ENCODE measurements at places on chromosomes 2 and 18.

GRCh38 chr2:120625865-120626560 is 109.7 kb upstream of the GLI2 start:
- DNase-seq: no peak

DNA sequence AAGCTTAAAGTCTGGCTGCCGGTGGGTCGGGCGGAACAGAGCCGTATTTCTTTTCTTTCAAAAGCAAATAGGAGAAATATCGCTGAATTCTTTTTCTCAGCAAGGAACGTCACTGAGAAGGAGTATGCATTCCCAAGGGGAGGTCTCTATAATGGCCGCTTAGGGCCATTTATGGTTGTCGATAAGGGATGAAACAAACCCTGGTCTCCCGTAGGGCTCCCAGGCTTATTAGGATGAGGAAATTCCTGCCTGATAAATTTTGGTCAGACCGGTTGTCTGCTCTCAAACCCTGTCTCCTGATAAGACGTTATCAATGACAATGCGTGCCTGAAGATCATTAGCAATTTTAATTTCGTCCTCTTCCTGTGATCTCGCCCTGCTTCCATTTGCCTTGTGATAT is 227.7 kb upstream of the ZEB2 start:
- no peak for DNase-seq

DNA sequence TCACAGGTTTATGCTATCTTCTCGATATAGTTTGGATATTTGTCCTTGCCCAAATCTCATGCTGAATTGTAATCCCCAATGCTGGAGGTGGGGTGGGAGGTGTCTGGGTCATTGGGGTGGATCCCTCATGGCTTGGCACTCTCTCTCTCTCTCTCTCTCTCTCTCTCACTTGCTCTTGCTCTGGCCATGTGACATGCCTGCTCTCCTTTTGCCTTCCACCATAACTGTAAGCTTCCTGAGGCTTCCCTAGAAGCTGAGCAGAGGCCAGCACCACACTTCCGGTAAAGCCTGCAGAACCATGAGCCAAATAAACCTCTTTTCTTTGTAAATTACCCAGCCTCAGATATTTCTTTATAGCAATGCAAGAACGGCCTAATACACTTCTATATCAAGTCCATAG is 41.3 kb upstream of the PGAP1 start:
- no peak for DNase-seq

GRCh38 chr2:141118836-141119235 is 1012.0 kb downstream of the LRP1B start:
- no peak for DNase-seq

DNA sequence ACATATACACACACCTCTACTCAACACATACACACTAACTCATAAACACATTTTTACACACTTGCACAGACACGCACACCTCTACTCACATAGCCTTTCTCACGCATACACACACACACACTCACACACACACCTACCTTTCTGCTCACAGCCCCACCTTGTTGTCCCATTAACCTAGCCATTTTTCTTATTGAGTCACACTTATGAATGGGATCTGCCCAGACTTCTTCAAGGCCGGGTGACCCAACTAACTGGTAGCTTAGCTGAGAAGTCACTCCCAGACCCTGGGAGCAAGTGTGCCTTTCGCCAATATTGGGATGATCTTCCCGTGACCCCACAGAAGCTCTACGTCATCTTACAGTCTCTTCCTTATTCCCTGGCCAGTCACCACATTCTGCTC is 192.2 kb downstream of the NCK2 start:
- no peak for DNase-seq

GRCh38 chr18:46324087-46324955 is 220.1 kb downstream of the HAUS1 start:
- no peak for DNase-seq

DNA sequence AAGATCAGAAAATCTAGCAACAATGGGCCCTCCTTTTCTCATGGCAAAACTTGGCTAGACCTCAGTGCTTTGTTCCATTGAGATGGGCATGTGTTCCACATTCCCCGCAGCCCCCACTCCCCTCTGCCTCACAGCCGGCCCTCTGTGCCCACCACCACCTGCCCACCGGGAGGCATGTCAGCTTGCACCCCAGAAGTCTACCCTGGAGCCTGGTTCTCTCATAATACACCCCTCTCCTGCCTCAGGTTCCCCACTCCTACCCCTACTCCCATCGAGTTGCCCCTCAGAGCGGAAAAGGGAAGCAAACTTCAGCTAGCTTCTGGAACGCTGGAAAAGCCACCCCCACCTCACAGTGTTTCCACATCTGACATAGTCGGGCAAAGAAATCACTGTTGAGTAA is 219.0 kb downstream of the ANAPC1 start:
- DNase-seq: no peak

GRCh38 chr2:73997813-73998212 is 13.1 kb downstream of the TET3 start:
- no peak for DNase-seq

DNA sequence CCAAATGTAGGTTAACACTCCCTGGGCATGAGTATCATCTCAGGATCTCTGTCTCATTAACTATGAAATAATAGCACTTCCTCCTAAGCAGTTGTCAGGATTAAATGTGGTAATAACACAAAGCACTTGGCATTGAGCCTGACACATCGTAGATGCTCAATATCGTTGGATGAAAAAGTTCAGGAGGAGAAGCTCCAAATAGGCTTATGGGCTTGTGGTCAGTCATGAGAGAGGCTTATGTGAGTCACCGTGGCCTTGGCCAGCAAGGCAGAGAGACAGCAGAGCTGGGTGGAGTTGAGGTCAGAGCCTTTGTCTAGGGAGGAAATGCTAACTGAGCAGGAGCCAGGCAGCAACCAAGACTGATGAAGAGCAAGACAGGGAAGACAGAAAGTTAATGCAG is 68.3 kb upstream of the PPM1B start:
- peak; percentile 72 for DNase-seq

DNA sequence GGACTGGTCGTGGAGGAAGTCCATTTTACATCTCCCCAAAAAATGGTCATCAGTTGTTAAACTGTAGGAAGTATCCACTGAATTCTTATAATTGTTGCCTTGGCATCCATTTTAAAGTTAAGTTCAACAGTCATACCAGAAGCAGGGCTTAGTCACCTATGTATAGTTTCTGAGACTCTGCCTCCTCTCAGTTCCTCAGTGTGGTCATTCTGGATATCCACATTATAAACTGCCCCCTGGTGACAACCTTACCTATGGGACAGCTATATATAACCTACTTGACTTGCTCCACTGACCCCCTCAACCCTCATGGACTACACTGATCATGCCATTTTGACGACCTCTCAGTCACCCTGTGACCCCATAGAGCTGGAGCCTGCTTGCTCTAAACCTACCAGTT is 617.0 kb downstream of the LRP1B start:
- no peak for DNase-seq

DNA sequence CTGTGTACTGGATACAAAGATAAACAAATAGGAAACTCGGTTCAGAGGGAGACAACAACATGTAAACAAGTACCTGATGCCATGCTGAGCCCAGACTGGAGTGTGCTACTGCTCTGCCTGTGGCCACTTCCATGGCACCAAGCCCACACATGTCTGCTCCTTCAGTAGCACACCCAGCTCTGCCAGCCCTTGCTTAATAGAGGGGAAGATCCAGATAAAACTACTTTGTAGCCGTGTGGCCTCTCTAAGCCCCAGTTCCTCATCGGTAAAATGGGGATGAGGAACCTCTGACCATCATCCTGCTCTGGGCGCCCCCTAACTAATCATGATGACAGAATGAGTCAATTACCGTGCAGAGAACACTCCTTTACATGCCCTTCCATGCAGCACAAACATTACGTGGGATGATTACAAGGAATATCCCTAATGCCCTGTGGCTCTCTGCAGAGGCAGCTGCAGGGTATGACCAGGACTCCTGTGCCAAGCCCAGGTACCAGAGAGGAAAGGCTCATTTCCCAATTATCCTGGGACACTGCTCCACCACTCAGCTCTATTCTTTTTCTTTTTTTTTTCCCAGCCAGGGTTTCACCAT is 34.9 kb downstream of the DNMT3A start:
- DNase-seq: peak; percentile 64

GRCh38 chr18:59960272-59960671 is 60.5 kb downstream of the PMAIP1 start:
- no peak for DNase-seq

- no peak for DNase-seq
Observed at GRCh38 chr18:50674307-50674980, 114.6 kb downstream of the MAPK4 start.

DNA sequence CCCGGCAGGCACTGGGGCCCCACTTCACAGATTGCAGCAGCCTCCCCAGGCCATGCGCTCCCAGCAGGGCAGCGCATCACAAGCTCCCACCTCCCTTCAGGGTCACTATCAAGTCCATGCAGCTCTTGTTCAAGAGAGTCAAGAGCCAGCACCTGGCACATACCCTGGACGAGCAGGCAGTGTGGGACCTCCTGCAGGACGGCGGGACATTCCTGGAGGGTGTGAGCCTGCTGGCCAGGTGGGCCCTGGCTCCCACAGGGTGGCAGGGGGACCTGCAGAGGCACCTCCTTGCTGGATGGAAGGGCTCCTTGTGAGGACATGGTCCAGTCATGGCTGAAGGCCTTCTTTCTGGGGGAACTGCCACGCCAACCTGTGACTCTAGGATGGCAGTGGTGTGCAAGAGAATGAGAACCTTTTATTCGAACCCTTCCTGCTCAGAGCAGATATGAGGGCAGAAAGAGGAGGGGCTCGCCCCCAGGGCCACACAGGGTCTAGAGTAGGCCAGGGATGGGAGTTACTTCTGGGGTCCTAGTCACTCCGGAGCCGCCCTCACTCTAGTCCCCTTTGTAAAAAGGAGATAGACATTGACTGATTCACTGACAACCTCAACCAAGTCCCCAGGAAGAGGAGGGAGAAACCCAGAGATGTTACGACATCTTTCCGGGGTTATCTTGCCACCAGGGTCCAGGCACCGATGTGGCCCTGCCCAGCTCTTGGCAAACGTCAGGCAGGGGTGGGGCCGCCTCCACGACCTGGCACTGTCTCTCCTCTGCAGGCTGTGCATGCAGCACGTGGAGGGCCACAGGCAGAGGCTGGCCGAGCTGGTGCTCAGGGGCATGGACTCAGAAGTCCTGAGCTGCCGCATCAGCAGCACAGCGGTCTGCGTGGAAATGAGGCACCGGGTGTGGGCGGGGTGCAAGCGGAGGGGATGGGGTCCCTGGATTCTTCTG is 31.3 kb downstream of the HJURP start:
- DNase-seq: no peak

- no peak for DNase-seq
Observed at GRCh38 chr18:79385708-79386341, 9.9 kb upstream of the NFATC1 start.

- peak; percentile 86 for DNase-seq
Observed at GRCh38 chr18:22559414-22560274, 141.9 kb upstream of the CTAGE1 start.

- DNase-seq: no peak
Observed at GRCh38 chr2:58291726-58292438, 50.8 kb upstream of the FANCL start.

GRCh38 chr2:8412586-8412985 is 269.3 kb upstream of the ID2 start:
- DNase-seq: peak; percentile 68

GRCh38 chr2:85680707-85681371 is 12.8 kb upstream of the SFTPB start:
- no peak for DNase-seq

DNA sequence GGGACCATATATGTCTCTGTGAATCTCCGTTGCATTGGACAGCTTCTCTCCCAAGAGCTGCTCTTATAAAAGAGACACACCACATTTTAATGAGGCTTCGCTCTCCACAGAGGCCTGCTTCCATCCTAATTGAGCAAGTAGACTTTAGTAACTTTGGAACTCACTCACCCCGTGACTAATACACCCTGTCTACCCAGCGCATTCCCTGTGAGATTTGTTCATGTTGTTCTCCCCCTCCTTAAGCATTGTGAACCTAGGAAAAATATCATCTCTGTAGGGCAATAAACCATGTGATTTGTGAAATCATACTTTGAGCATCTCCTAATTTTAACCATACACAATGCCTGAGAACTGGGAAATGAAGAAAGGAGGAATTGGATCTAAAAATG is 56.9 kb downstream of the MCFD2 start:
- DNase-seq: no peak

DNA sequence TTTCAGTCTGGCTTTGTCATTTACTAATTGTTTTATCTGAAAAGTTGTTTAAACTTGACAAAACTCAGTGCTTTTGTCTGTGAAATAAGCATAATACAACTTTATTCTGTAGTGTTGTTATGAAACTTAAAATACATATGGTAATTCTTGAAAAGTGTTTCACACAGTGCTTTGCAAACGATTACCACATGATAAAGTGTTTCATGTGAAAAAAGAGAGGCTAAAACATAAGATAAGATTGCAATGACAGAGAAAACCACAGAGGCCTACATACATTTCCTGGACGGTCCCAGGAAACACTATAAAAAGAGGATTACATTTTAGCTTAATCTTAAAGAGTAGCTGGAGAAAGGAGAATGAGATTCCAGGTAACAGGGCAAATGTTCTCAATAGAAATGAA is 1934.6 kb upstream of the LRRTM1 start:
- no peak for DNase-seq

DNA sequence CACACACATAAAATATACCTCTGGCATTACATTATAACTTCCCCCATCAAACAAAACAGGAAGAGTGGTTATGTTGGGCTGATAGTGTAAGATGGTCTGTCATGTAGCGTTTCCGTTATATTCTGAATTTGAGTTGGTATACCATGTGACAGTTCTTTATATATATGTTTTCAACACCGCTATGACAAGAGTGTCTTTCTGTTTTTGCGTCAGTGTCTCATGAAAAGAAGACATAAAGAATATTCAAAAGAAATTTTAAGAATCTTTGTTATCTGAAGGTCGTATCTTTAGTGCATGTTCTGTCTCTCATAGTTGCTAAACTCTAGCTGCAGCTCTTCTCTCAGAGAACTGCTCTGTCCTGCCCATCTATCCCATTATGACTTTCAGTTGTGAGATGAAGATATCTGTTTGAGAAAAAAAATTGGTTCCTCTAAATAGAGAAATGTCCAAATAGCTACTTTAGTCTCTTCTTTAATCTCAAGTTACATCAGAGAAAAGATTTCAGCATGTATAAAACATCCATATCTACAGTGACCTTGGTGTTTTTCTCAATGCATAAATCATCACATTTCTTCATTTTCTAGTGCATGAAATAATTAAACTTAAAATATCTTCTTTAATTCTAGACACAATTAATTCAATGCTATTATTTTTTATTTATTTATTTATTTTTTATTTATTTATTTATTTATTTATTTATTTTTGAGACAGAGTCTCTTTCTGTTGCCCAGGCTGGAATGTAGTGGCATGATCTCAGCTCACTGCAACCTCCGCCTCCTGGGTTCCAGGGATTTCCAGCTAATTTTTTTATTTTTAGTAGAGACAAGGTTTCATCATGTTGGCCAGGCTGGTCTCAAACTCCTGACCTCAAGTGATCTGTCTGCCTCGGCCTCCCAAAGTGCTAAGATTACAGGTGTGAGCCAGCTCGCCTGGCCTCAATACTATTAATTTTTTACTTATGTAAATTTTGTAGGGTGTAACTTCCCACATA is 24.3 kb upstream of the PSME4 start:
- DNase-seq: no peak
